ENCODE measurements at places on chromosomes 7 and 10.

DNA sequence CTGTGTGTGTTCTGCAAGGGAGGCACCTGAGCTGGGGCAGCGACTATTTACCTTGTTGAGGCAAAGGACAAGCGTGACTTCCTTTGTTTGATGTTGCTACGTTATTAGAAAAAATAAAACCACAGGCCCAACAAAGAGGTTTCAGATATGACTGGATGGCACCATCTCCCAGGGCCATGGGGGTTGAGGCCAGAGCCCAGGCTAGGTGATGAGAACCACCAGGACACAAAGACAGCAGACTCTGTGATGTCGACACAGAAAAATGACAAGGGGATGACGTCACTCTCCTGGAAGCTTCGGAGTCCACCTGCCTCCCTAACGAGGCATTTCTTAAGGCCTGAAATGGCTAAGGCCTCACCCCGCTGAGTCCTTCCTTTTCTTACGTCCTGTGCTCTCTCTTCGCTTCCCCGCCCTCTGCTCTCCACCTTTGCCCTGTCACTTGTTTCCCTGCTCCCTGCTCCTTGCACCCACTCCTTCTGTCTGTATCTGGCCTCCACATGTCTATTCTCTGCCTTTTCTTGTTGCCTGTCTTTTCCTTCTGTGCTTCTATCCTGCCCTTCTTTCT lies 83.0 kb upstream of the ADRB1 start:
- DNase-seq, result no peak

DNA sequence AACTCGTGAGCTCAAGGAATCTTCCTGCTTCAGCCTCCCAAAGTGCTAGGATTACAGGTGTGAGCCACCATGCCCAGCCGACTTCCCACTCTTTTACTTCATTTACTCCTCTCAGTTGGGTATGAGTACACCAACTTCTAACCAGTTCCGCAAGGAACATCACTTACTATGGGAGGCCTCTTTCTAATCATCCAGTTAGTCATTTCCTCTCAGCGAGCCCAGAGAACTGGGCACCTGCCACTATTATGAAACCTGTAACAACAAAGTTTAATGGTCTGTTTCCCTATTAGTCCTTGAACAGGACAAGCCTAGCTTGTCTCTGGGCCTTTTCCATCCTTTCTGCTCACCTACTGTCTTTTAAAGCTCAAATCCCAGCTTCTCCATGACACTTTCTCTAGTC lies 88.8 kb downstream of the DNMBP start:
- no peak for DNase-seq

GRCh38 chr7:80060218-80060806 lies 74.3 kb upstream of the GNAI1 start:
- DNase-seq, result peak; percentile 75

DNA sequence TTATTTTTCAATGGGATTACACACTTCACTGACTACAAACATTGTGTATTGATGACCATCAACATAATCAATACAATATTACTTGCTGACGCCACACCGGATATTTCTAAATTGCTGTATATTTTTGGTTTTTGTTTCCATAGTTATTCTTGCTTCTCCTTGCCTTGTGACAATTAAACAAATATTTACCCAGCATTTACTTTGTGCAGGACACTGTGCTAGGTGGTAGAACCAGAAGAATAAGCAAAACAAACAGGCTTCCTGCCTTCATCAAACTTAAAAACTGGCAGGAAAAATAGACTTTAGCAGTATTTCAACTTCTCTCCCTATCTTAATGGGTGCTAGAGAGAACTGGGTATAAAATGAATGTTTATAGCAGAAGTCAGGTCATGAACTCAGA lies 50.6 kb downstream of the ZNF277 start:
- DNase-seq, result no peak

- no peak for DNase-seq
Measured at GRCh38 chr7:117250801-117251200, 72.1 kb downstream of the WNT2 start.

DNA sequence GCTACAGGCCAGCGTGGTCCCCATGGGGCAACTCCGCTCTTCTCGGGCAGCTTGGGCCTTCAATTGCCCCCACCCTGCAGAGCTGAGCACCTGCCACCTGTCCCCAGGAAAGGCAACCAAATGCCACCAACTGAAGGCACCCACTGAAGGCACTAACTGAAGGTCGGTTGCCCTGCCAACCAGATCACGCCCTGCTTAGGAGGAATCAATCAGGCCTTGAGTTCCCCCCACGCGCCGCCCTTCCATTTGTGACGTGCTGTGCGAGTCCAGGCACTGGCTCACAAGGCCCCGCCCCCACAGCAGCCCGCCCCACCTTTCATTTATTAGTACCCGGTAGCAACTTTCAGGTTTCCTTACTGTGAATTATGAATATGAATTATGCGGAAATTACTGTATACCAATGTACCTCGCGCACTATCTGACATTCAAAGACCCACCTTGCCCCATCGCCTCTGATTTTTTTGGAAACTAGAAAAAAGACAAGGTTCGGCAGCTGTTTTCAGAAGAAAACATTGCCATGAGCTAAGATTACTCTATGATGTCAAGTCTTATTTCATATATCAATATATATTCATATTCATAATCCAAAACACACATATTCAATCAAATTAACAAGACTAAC lies 83.6 kb upstream of the ABI1 start:
- no peak for DNase-seq

- no peak for DNase-seq
Measured at GRCh38 chr10:91598211-91598977, 34.5 kb downstream of the PPP1R3C start.

GRCh38 chr7:50960621-50961310 lies 178.1 kb upstream of the GRB10 start:
- DNase-seq, result no peak

- DNase-seq, result no peak
Measured at GRCh38 chr7:111138193-111138569, 47.3 kb downstream of the LRRN3 start.

DNA sequence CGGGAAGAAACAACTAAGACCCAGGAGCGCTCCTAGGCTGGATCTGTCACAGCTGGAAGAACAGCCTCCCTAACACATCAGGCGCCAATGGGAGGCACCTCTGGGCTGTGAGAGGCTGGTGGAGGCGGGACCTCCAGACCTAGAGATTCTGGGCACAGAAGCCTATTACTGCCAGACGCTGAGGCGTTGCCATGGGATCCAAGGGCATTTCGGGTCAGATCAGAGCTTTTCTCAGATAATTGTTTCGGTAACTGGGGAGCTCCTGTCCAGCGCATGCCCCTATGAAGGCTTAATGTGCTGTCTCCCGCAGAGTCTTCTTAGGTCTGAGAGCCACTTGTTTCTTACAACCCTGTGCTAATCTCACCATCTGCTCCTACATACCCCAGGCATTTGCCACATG lies 339.2 kb downstream of the ZNF716 start:
- DNase-seq, result no peak

DNA sequence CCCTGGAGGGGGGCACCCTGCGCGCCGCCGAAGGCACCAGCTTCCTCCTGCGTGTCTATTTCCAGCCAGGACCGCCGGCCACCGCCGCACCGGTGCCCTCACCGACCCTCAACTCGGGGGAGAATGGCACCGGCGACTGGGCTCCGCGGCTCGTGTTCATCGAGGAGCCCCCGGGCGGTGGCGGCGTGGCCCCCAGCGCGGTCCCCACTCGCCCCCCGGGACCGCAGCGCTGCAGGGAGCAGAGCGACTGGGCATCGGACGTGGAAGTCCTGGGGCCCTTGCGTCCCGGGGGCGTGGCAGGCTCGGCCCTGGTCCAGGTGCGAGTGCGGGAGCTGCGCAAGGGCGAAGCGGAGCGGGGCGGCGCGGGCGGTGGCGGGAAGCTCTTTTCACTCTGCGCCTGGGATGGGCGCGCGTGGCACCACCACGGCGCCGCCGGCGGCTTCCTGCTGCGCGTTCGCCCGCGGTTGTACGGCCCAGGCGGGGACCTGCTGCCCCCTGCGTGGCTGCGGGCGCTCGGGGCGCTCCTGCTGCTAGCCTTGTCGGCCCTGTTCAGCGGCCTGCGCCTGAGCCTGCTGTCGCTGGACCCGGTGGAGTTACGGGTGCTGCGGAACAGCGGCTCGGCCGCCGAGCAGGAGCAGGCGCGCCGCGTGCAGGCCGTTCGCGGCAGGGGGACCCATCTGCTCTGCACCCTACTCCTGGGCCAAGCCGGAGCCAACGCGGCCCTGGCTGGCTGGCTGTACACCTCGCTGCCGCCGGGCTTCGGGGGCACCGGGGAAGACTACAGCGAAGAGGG lies 594 bp downstream of the CNNM1 start:
- peak; percentile 2 for DNase-seq

- peak; percentile 82 for DNase-seq
Measured at GRCh38 chr10:114258274-114258840, 19.3 kb downstream of the VWA2 start.

DNA sequence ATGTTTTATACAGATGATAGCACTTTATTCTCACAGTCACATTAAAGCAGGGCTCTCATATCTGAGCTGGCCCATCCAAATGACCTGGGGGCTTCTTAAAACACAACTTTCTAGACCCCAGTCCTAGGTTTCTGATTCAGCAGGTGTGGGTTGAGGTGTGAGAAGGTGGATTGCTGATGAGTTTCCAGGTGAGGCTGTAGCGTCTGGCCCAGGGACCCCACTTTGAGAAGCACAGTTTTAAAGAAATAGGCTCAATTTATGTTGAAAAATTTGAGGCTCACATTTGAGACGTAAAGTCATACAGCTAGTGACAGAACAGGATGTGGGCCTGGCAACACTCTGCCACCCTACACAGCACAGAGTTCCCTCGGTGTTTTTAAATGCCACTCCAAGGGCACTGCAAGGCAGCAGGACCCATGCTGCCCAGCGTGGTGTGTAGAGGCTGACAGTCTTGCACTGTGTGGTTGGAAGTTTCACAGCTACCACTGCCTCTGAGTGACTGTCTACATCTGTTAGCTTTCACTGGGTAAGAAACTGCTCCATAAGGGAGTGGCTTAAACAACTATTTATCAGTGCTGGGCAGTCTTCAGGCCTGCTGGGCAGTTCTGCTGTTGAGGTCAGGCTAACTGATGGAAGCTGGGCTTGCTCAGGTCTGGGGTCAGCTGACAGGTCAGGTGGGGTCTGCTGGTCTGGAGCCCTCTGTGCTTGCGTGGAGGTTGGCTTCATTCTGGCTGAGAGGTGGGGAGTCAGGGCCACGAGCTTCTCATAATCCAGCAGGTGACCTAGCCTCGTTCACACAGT lies 319.7 kb downstream of the CXCL12 start:
- no peak for DNase-seq

DNA sequence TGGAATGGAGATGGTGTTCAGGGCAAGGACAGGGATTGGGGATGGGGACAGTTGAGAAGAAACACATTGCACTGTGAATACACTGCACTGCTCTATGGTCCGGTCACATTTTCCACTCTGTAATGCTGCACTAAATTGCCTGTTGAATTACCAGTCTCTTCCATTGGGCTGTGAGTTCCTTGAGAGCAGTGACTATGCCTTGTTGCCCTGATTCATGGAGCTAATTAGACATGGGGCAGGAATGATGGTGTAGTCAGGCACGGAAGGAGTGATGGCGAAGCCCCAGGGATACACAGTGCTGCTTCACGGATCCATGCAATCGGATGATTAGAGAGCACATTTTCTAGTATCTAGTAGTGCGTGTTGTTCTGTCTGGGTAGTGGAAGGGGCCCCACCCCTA lies 25.4 kb upstream of the GPAM start:
- no peak for DNase-seq

DNA sequence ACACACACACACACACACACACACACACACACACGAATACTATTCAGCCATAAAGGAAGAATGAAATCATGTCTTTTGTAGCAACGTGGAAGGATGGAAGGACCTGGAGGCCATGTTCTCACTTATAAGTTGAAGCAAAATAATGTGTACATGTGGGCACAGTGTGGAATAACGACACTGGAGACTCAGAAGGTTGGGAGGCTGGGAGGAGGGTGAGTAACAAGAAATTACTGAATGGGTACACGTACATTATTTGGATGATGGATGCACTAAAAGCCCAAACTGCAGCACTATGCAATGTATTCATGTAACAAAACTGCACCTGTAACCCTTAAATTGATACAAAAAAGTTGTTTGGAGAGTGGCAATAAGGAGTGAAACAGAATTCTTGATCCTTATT lies 32.1 kb downstream of the KMT2C start:
- DNase-seq, result no peak

DNA sequence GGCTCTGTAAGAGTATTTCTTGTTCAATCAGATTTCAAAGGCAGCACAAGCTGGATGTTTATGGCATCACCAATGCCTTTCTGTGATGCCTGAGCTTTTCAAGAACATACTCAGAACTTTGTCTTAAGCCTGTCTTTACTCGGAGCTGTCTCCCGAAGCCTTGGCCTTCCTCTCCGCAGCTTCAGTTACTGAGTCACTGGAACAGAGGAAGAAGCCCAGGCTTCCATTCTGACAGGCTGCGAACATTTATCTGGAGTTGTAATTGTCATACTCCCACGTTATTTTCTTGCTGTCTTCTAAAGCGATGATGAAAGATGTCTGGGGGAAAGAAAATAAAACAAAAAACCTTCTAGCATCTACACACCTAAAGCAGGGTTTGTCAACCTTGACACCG lies 43.9 kb downstream of the GRK5 start:
- DNase-seq, result no peak

GRCh38 chr10:49174926-49175500 lies 13.2 kb downstream of the TMEM273 start:
- no peak for DNase-seq

DNA sequence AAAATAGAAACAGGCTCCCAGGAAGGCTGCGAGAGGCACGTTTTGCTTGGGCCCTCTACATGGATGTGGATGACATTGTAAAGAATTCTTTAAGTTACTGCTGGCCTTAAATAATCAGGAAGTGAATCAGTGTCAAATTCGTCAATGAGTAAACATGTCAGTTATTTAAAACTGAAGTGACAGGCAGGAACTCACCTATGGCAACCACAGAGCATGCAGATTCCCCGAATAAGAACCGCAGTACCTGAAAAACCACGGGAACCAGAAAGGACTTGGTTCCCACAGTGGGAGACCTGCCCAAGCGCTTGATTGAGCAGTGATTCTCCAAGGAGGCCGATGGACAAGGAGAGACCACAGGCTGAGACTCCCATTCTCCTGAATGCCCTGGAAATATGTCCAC lies 351.2 kb upstream of the AKR1E2 start:
- DNase-seq, result no peak

DNA sequence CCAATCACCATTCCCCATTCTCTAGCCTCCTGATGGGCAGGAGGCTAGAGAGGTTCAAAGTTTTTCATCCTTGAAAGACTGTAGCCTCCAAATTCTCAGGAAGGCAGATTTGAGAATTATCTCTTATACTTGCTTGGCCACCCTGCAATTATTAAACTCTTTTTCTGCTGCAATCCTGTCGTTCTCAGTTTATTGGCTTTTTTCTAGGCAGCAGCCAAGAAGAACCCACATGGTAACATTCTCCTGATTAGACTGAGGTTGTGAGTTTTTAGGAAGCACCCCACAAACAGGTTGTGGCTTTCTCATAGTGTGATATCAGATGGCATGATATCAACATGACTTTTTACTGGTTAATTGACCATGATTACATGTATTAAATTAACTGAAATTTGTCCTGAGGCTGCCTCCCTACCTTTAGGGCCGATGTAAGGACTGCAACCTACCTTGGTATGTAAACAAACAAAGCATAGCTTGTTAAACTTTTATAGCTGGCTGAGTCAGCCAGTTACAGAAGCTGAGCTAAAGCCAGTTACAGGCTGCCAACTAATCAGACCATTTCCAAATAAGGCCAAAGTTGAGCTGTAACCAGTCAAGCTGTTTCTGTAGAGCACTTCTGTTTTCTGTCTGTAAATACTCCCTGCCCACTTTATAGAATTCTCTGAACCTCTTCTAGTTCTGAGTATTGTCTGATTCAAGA lies 3.2 kb upstream of the ZNF248 start:
- no peak for DNase-seq

GRCh38 chr10:13536674-13537366 lies 8.0 kb upstream of the BEND7 start:
- peak; percentile 54 for DNase-seq

All from hematopoietic multipotent progenitor cell treated with erythropoietin and hydrocortisone succinate and interleukin-3 and kit ligand, for 8 days (in vitro differentiated cells).